ENCODE measurements at places on chromosomes 12 and 14. TPM values are rescaled to one million over a fixed set of nuclear protein-coding genes. Genes with fewer than 3 reads are reported as not detected.
A peak's percentile ranks its signal among the peaks of the same experiment; 100 is the strongest.

The SYCP3 gene
- total RNA-seq, result 0.64 TPM

The ZFP36L1 gene
- total RNA-seq, result 187 TPM

The ARMH4 gene
- 2.3 TPM for total RNA-seq

The TAS2R10 gene
- total RNA-seq, result not detected

The KICS2 gene
- 5.4 TPM for total RNA-seq

The LETMD1 gene
- total RNA-seq, result 71.6 TPM

The TMTC3 gene
- 23.5 TPM for total RNA-seq

The NIN gene
- 37.5 TPM for total RNA-seq

DNA sequence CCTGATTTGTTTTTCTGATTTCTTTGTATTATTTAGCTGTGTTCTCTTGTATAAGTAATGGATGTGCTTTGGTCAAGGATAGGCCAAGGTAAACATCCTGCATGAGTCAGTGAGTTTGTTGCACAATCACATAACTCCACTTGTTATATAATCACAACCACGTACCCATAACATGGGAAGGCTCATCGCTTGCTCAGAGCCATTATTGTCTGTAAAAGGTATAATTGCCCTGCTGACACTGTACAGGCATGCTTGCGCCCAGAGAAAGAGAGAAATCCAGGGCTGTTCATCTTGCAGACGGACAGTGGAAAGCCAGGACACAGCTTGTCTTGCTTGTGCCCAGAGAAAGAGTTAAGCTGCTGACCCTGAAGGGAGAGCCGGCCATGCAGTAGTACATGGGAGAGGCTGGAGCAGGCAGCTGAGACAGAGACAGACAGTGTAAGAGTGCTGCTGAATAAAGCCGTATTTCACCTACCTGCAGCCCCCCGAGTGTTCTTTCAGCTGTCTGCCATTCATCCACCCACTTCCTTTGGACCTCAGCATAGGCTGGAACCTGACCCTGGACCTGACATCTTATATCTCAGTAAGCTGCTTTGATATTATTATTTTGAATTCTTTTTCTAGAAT is 174.7 kb upstream of the DAAM1 start:
- H3K27ac ChIP-seq, result no peak overlapping the region
- H3K4me3 ChIP-seq, result no peak overlapping the region
- H3K36me3 ChIP-seq, result no peaks in the 10 kb centered on the region
- H3K27me3 ChIP-seq, result no peaks in the 10 kb centered on the region
- no peaks in the 10 kb centered on the region for H3K4me1 ChIP-seq

DNA sequence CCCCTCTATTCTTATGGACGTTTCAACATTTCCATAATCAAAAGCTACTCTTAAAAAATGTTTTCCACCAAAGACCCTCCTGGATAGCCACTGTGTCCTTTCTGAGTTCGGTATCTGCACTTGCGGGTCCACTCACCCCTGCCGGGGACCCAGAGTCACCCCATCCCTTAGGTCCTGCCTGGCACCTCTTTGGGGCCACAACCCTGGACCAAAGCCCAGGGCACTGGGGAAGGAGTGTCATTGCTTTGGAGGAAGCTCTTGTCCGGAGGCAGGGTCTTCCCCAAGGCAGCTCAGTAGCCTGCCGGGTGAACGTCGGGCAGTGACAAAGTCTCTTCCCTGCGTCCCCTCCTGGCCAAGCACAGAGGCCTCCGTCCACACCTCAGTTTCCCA is 129.6 kb downstream of the RFLNA start:
- DNase-seq, result no peak
- H3K36me3 ChIP-seq, result peaks cover 54% of the 10 kb centered on the region
- H3K27ac ChIP-seq, result peak overlapping the region; percentile 42
- peaks cover 53% of the 10 kb centered on the region for H3K4me1 ChIP-seq
- no peaks in the 10 kb centered on the region for H3K27me3 ChIP-seq
- no peak overlapping the region for H3K4me3 ChIP-seq

- DNase-seq, result no peak
- no peaks in the 10 kb centered on the region for H3K36me3 ChIP-seq
- no peak overlapping the region for H3K27ac ChIP-seq
- no peaks in the 10 kb centered on the region for H3K27me3 ChIP-seq
- H3K4me3 ChIP-seq, result no peak overlapping the region
Measured at GRCh38 chr12:79344855-79345847, 345.6 kb downstream of the PAWR start.

DNA sequence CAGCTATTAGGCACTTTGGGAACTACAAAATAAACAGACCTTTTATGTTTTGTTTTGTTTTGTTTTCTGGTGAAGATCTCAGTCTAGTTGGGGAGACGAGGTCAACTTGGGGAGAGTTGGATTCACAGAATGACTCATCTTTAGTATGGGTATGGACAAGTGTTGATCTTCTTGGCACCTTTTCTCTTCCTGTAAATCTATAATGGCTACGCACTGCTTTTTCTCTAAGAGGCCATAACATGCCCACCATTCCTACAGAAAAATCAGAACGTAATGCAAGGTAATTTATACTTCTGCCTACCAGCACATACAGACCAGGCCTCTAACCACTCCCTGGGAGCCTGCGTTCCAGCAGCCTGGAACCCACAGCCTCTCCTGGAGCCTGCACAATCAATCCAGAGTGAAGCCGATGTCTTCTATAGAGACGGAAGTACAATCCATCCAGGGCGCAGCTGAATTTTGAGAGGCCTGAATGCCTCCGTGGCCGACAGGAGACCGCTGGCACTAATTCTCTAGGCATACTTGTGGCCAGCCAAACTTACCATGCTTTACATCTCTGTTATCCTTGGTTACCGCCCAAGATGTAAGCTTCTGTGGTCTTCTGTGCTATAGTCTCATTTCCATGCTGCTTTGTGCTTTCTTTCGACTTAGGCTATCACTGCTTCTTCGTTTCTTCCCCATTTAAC is 717 bp downstream of the PPHLN1 start:
- H3K36me3 ChIP-seq, result peaks cover 11% of the 10 kb centered on the region
- no peaks in the 10 kb centered on the region for H3K27me3 ChIP-seq
- DNase-seq, result no peak
- H3K4me1 ChIP-seq, result peaks cover 28% of the 10 kb centered on the region
- H3K27ac ChIP-seq, result peak overlapping the region; percentile 89

DNA sequence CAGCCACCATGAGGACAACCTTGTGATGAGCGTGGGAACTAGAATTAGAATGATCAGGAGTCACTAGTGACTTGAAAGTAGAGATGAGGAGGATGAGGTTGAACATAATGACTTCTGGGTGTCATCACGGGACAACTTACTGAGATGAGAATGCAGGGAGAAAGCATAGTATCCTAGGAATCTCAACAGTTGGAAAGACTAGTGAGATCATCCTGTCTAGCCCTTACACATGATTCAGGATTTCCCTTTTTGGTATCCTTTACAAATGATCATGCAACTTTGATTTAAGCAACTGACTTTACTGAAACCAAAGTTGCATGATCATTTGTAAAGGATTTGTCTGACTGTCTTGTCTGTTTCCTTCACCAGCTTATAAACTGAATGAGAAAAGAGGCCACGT is 51.8 kb upstream of the HIF1A start:
- no peaks in the 10 kb centered on the region for H3K4me1 ChIP-seq
- no peaks in the 10 kb centered on the region for H3K36me3 ChIP-seq
- H3K27ac ChIP-seq, result no peak overlapping the region
- H3K27me3 ChIP-seq, result no peaks in the 10 kb centered on the region

DNA sequence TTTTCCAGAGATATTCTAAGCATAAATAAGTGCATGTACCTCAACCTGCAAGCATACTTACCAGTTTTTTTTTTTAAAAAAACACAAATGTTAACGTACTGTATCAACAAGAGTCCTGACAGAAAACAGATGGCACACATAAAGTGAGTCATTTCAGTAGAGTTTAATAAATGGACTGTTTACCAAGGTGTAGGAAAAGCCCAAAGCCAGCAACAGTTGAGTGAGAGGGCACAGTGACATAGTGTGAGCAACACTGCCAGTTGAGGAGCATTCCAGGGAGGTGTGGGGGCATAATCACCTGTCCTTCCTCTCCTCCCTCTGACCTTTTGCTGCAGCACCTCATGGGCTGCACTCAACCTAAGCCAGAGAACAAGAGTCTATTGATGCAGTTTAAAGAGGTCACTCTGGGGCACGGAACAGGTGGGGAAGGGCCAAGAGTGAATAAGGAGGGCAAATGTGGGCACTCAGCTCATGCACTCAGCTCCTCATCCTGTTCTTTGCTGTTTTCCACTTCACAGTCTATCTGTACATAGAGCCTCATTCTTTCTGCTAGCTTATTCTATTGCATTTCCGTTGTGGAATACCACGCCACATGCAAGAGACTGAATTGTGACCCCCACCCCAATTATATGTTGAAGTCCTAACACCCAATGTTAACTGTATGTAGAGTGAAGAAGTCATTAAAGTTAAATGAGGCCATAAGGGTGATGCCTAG is 29.3 kb downstream of the DHRS2 start:
- no peaks in the 10 kb centered on the region for H3K27me3 ChIP-seq
- no peak overlapping the region for H3K4me3 ChIP-seq
- H3K36me3 ChIP-seq, result no peaks in the 10 kb centered on the region
- no peak overlapping the region for H3K27ac ChIP-seq
- H3K4me1 ChIP-seq, result no peaks in the 10 kb centered on the region
- no peak for DNase-seq

Measured in upper lobe of right lung (tissue), 1 donor.